Nephron progenitor cell (in vitro differentiated cells): ENCODE measurements at places on chromosomes 5 and 9.
A peak's percentile ranks its signal among the peaks of the same experiment; 100 is the strongest.

DNA sequence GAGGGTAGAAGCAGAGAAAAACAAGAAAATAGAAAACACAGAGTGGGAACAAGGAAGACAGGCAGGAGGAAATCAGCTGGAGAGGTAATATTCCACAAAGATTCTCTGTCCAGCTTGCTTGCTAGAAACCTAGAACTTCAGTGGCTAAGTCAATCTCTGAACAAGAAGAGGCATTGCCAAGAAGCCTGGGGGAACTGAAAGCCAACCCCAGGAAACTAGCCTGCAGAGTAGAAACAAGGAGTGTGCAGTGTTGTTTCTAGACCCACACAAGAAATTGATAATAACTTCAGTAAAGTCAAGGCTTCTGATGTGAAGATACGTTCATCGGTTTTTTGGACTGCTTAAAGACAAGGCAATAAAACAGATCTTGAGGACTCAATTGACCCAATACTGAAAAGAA, 234.5 kb upstream of the MAP3K1 start:
- no peak for DNase-seq
- no peak overlapping the region for H3K4me3 ChIP-seq
- H3K36me3 ChIP-seq, result no peaks in the 10 kb centered on the region
- H3K4me1 ChIP-seq, result peaks cover 8% of the 10 kb centered on the region
- peaks cover 14% of the 10 kb centered on the region for H3K27me3 ChIP-seq

DNA sequence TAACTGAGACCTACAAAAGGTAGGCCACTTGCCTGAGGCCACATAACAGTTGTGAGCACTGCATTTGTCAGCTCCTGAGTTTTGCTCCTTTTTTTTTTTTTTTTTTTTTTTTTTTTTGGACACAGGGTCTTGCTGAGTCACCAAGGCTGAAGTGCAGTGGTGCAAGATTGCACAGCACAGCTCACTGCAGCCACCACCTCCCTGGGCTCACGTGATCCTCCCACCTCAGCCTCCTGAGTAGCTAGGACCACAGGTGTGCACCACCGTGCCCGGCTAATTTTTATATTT, 37.1 kb downstream of the LAMC3 start:
- peaks cover 14% of the 10 kb centered on the region for H3K27me3 ChIP-seq
- H3K4me3 ChIP-seq, result no peak overlapping the region
- no peaks in the 10 kb centered on the region for H3K36me3 ChIP-seq

- H3K36me3 ChIP-seq, result no peaks in the 10 kb centered on the region
- DNase-seq, result no peak
- H3K27ac ChIP-seq, result no peak overlapping the region
- no peaks in the 10 kb centered on the region for H3K27me3 ChIP-seq
- H3K4me3 ChIP-seq, result no peak overlapping the region
Measured at GRCh38 chr5:66931651-66932050, 264.9 kb downstream of the CD180 start.

- DNase-seq, result no peak
- H3K36me3 ChIP-seq, result no peaks in the 10 kb centered on the region
- H3K4me3 ChIP-seq, result no peak overlapping the region
Measured at GRCh38 chr5:58800861-58801540, 218.1 kb downstream of the RAB3C start.

GRCh38 chr5:1125030-1125357, 13.1 kb upstream of the SLC12A7 start:
- peaks cover 15% of the 10 kb centered on the region for H3K27me3 ChIP-seq

- peak; percentile 4 for DNase-seq
- no peaks in the 10 kb centered on the region for H3K27me3 ChIP-seq
- peak overlapping the region; percentile 87 for H3K27ac ChIP-seq
- no peaks in the 10 kb centered on the region for H3K36me3 ChIP-seq
- H3K4me1 ChIP-seq, result peaks cover 48% of the 10 kb centered on the region
Measured at GRCh38 chr9:110714314-110714713, 45.7 kb downstream of the MUSK start.

- DNase-seq, result no peak
- no peaks in the 10 kb centered on the region for H3K4me1 ChIP-seq
- no peak overlapping the region for H3K4me3 ChIP-seq
- H3K36me3 ChIP-seq, result no peaks in the 10 kb centered on the region
- H3K27me3 ChIP-seq, result peaks cover 11% of the 10 kb centered on the region
Measured at GRCh38 chr9:78064075-78064474, 32.5 kb upstream of the GNAQ start.

GRCh38 chr9:132770770-132771310, 100.6 kb downstream of the GTF3C4 start:
- H3K4me3 ChIP-seq, result no peak overlapping the region
- no peak for DNase-seq
- H3K4me1 ChIP-seq, result peaks cover 23% of the 10 kb centered on the region
- H3K27me3 ChIP-seq, result peaks cover 3% of the 10 kb centered on the region

DNA sequence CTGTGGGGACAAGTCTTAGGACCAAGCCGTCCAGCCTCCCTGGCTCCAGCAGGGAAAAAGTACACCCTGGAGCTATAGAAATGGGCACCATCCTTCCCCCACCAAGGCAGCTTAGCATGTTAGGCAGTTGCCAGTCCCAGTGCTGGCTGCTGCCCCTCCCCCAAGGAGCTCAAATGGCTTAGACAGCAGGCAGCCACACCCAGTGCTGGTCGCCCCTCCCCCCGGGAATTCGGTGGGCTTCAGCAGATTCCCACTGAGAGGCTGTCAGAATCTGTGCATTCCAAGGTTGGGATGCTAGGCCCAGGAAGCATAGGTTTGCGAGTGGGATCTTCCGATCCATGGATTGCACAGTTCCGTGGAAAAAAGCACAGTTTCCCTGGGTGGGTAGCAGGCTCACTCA, 105.2 kb upstream of the ITGA1 start:
- H3K4me3 ChIP-seq, result no peak overlapping the region
- no peak overlapping the region for H3K27ac ChIP-seq
- no peaks in the 10 kb centered on the region for H3K4me1 ChIP-seq

- DNase-seq, result no peak
- no peaks in the 10 kb centered on the region for H3K36me3 ChIP-seq
- no peaks in the 10 kb centered on the region for H3K27me3 ChIP-seq
- no peak overlapping the region for H3K27ac ChIP-seq
- no peaks in the 10 kb centered on the region for H3K4me1 ChIP-seq
Measured at GRCh38 chr5:64301566-64301965, 135.9 kb downstream of the RNF180 start.

DNA sequence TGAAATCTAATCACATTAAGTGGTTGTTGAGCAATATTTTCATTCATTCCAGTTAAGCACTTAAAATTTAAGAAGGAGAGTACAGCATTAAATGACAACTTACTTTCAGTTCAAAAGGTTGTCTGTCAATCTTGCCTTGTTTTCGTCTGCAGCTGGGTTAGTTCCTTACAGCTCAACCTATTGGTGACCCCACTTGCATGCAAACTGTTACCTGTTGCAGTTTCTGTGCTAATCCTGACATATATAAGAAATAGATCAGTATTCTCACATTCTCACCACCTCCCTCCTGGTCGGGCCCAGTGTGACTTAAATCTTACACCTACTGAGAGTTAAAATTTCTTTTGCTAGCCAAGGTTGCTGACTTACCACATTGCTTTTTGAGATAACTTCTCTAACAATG, 191.8 kb upstream of the SMC2 start:
- H3K4me1 ChIP-seq, result peaks cover 23% of the 10 kb centered on the region
- DNase-seq, result no peak
- H3K27me3 ChIP-seq, result no peaks in the 10 kb centered on the region
- peak overlapping the region; percentile 91 for H3K27ac ChIP-seq

DNA sequence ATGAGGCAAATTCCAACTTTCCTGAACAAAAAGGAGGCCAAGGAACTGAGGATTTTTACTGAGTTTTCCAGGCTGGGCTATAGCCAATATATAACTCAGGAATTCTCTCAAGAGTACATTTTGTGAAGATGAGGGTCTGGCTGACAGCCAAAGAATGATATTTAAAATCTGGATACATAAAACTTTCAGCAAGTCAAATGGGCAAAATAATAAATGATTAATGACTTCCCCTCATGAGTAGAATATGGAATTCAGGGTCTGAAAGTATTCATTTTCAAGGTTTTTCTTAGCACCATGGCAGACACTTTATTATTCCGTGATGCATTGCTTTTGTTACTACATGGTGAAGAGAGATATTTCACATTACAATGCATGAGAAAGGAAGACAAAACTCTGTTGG, 7.8 kb downstream of the FAM81B start:
- H3K4me1 ChIP-seq, result peaks cover 55% of the 10 kb centered on the region
- no peak overlapping the region for H3K4me3 ChIP-seq
- no peak for DNase-seq
- no peaks in the 10 kb centered on the region for H3K36me3 ChIP-seq
- H3K27me3 ChIP-seq, result no peaks in the 10 kb centered on the region
- H3K27ac ChIP-seq, result no peak overlapping the region

DNA sequence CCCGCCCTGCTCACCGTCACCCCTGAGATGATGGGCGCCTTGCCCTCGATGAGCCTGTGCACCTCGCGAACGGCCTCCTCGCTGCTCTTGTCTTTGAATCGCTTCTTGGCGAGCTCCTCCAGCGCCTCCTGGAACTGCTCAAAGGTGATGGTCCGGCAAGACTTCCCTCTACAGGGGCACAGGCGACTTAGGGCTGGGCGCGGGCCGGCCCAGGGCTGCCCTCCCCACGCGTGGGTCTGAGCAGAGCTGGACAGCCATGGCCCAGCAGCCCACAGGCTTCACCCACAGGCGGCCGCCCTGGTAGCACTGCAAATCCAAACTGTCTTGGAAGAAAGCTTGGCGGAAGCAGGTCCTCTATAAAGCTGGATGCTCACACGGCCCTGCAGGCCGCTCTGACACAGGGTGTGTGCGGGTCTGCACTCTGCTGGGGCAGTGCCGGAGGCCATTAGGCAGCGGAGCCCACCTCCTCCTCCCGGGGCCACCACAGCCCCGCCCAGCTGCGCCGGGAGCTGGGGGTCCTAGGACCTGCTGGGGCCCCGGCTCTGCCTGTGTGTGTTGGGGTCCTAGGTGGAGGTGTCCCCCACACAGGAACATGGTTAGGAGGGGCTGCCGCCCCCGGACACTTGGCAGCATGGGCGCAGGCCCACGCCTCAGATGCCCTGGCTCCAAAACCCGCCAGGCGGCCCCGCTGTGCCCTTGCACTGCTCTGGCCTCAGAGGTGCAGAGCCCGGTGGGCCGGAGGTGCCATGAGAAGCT, 27.0 kb downstream of the TPPP start:
- H3K36me3 ChIP-seq, result peaks cover 30% of the 10 kb centered on the region

DNA sequence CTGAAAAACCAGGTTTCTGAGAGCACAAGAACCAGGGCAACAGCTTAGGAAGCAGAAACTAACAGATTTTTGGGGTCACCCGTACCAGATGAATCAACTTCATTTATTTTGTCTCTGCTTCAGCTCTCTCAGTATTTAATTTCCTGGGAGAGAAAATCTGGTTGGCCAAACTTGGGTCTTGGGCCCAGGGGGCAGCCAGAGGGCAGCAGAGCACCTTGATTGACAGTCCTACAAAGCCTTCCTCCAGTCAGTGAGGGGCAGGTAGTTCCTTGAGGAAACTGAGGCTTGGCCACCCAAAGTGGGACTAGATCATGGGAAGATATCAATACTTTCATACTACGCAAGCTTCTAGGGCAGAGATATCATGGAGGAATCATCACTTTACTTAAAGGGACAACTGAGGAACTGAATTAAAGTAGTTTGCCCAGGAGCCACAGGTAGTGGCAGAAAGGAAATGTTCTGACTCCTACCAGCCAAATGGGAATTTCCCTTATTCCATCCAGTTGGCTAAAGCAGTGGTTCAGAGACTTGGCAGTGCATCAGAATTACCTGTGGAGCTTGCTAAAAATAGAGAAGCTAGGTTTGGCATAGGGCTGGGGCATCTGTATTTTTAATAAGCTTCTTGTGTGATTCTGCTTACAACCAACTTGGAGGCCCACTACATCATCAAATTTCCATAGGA, 21.5 kb upstream of the ARHGAP26 start:
- H3K27ac ChIP-seq, result no peak overlapping the region
- no peak overlapping the region for H3K4me3 ChIP-seq
- peaks cover 5% of the 10 kb centered on the region for H3K27me3 ChIP-seq
- H3K36me3 ChIP-seq, result no peaks in the 10 kb centered on the region

GRCh38 chr5:1834022-1834551, 32.9 kb downstream of the NDUFS6 start:
- peaks cover 38% of the 10 kb centered on the region for H3K27me3 ChIP-seq
- DNase-seq, result no peak
- H3K4me1 ChIP-seq, result peaks cover 47% of the 10 kb centered on the region

GRCh38 chr9:81530310-81530810, 159.0 kb downstream of the TLE1 start:
- H3K27ac ChIP-seq, result no peak overlapping the region
- peaks cover 33% of the 10 kb centered on the region for H3K4me1 ChIP-seq
- DNase-seq, result no peak
- H3K36me3 ChIP-seq, result no peaks in the 10 kb centered on the region
- H3K27me3 ChIP-seq, result peaks cover 4% of the 10 kb centered on the region

GRCh38 chr5:73940801-73941200, 314.8 kb downstream of the ARHGEF28 start:
- H3K4me1 ChIP-seq, result peaks cover 33% of the 10 kb centered on the region
- no peak overlapping the region for H3K4me3 ChIP-seq

DNA sequence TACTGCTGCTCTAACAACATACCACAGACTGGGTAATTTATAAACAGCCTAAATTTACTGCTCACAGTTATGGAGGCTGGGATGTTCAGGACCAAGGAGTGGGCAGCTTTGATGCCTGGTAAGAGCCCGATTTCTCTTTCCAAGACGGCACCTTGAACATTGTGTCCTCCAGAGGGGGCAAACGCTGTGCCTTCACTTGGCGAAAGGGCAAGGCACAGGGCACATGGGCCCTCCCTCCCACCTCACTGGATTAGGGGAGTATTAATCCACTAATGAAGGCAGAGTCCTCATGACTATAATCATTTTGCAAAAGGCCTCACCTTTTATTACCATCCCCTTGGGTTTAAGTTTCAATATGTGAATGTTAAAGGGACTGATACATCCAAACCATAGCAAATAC, 397.7 kb downstream of the TMEM38B start:
- no peak for DNase-seq
- H3K4me1 ChIP-seq, result no peaks in the 10 kb centered on the region
- no peaks in the 10 kb centered on the region for H3K36me3 ChIP-seq

DNA sequence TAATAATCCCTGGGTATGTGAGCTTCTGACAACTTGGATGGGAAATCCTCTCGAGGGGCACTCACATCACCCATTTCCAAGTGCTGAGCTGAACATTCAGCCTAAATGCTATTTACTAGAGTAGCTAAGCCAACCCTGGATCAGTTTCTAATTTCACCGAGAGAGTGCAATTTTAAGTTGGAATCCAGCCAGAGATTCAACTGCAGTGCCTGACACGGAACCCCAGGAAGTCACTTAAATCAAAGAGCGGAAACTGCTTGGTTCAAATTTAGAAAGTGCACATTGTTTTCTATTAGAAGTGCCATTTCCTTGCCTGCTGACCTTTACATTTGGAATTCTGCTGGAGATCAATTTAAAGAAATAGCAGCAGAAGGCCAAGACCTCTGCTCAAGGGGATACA, 8.8 kb downstream of the SPRY4 start:
- H3K4me3 ChIP-seq, result peak overlapping the region; percentile 42
- peaks cover 96% of the 10 kb centered on the region for H3K4me1 ChIP-seq
- peaks cover 51% of the 10 kb centered on the region for H3K36me3 ChIP-seq
- H3K27ac ChIP-seq, result peak overlapping the region; percentile 50
- H3K27me3 ChIP-seq, result no peaks in the 10 kb centered on the region
